ENCODE measurements at places on chromosomes 2 and 18.

DNA sequence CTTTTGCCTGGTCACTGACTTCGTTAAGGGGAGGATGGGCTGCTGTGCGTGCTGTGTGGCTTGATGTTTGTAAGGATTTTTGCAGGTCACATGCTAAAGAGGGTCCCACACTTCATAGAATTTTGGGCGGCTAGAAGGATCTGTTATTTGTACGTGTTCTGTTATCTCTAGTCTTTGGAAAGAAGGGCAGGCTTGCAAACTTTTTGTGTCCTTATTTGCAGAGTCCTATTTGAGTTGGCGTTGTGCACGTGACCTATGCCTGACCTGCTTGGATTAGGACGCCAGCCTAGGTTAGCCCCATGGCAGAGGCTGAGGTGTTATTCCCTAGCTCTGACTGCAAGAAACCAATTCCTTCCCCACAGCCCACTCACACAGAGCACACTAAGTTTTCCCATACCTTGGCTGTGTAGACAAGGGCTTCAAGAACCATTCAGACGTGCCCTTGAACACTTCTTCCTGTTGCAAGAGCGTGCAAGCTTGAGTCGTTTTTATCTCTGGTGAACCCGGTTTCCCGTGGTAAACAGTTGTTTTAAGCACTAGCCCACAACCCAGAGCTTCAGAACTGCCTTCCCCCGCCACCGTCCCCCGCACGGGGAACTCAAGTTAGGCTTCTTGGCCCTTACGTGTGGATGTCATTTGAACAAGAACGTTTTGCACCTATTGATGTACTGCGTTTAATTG, 94.6 kb downstream of the LDLRAD4 start:
- no peak overlapping the region for H3K4me3 ChIP-seq
- no peak for DNase-seq
- no peaks in the 10 kb centered on the region for H3K27me3 ChIP-seq
- H3K36me3 ChIP-seq = peaks cover 30% of the 10 kb centered on the region
- no peak overlapping the region for H3K27ac ChIP-seq
- peaks cover 36% of the 10 kb centered on the region for H3K4me1 ChIP-seq

- H3K27ac ChIP-seq = no peak overlapping the region
- H3K27me3 ChIP-seq = peaks cover 18% of the 10 kb centered on the region
- H3K4me1 ChIP-seq = peaks cover 6% of the 10 kb centered on the region
- H3K4me3 ChIP-seq = no peak overlapping the region
- H3K36me3 ChIP-seq = no peaks in the 10 kb centered on the region
These were observed 51.8 kb upstream of the DNAJC10 start for GRCh38 chr2:182664212-182664611.

DNA sequence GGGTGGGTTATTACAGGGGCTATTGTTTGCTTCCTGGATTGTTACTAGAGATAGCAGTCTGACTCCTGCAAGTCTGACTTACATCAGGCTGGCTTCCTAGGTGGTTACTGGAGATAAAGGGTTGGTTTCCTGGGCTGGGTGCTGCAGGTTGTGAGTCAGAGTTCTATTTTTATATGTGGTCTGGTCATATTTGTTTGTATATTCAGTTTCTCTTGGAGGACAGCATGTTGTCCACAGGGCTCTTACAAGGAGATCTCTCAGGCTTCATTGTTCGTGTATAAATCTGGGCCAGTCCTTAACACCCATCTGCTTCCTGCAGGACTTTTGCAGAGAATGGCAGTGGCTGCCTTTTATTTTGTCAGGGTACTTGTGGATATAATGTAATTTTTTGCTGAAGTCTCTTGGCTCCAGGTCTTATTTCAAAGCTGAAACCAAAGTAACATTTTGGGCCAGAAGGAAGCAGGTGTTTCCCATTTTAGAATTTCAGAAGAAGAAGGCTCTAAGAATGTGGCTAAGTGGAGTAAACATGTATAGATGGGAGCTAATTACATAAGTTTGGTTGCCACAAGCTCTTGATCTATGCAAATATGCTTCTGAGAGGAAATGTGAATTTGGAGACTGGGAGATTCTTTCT, 65.9 kb upstream of the SLC16A14 start:
- no peak overlapping the region for H3K27ac ChIP-seq
- H3K27me3 ChIP-seq = peaks cover 2% of the 10 kb centered on the region
- H3K36me3 ChIP-seq = no peaks in the 10 kb centered on the region
- no peak overlapping the region for H3K4me3 ChIP-seq
- H3K4me1 ChIP-seq = no peaks in the 10 kb centered on the region

DNA sequence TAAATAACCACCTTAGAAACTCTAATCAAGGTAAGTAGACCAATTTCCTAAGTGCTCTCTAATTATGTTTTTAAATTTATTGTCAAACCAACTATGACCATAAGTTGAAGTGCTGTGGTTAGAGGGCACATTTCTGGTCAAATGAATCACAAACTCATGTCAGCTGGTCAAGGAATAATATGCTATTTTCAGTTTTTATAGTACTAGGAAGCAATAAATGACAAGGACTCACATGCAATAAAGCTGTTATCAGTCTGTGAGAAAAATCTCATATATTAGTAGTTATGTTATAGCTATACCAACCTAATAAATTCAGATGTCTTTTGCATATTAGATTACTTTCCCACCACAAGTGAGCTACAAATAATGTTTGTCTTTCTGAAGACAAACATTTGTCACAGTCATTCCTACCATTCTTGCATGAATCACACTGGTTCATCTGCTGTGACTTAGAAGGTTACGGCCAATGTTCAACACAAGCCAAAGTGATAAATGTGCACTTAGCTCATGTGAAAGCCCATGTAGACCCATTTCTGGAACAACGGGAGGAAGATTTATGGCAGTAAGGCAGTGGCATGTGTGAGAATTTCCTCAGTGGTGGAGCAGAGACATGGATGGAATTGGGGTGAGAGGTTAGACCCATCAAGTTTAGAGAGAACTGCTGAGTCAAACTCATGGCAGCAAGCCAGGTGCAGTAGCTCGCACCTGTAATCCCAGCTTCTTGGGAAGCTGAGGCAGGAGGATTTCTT, 27.4 kb upstream of the CCNYL1 start:
- peaks cover 6% of the 10 kb centered on the region for H3K4me1 ChIP-seq
- no peaks in the 10 kb centered on the region for H3K36me3 ChIP-seq
- no peak overlapping the region for H3K27ac ChIP-seq
- no peak for DNase-seq
- no peak overlapping the region for H3K4me3 ChIP-seq

DNA sequence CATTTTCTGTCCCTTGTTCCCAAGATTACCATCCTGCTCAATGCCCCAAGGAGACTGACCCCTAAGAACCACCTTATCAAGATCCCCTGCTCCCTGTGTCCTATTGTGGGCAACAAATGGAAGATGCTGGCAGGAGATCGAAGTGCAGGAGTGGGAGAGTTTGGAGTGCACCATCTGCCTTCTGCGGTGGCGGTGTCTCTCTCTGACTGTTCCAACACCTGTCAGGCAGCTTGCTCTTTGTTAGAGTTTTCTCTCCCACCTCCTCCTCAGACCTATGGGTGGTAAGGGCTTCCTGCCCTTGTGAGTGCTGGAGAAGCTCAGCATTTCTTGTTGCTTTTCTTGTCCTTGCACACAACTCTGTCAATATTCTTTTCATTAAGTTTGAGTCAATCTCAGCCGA, 64.1 kb upstream of the SPHKAP start:
- H3K4me1 ChIP-seq = no peaks in the 10 kb centered on the region
- no peak overlapping the region for H3K27ac ChIP-seq
- no peak for DNase-seq
- H3K27me3 ChIP-seq = no peaks in the 10 kb centered on the region
- H3K4me3 ChIP-seq = no peak overlapping the region

GRCh38 chr2:98561902-98562695, 46.2 kb downstream of the COA5 start:
- no peak for DNase-seq
- peaks cover 27% of the 10 kb centered on the region for H3K4me1 ChIP-seq
- peaks cover 71% of the 10 kb centered on the region for H3K36me3 ChIP-seq
- H3K27ac ChIP-seq = no peak overlapping the region
- H3K4me3 ChIP-seq = no peak overlapping the region

DNA sequence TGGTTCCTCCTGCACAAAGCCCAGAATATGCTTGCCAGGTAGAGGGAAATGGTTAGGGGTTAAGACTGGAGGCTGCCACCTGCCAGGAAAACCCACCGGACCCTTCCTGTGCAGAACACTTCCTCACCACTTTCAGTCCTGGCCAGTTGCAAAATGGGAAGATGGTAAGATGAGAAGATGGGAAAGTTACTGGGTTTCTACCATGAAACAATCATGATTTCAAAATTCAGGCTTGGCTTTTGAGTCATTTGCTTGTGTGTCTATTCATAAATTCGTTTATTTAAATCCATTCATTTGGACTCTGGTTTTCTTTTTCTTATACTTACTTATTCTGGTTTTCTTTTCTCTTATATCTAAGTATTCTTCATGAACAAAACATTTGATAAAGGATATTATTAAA, 7.2 kb downstream of the BMP10 start:
- H3K27me3 ChIP-seq = peaks cover 23% of the 10 kb centered on the region
- no peak overlapping the region for H3K27ac ChIP-seq
- H3K4me1 ChIP-seq = peaks cover 2% of the 10 kb centered on the region
- H3K36me3 ChIP-seq = no peaks in the 10 kb centered on the region
- no peak overlapping the region for H3K4me3 ChIP-seq
- DNase-seq = no peak

GRCh38 chr18:62732617-62733016, 17.3 kb downstream of the PHLPP1 start:
- H3K36me3 ChIP-seq = peaks cover 45% of the 10 kb centered on the region
- DNase-seq = no peak
- H3K4me1 ChIP-seq = peaks cover 11% of the 10 kb centered on the region
- no peaks in the 10 kb centered on the region for H3K27me3 ChIP-seq
- H3K27ac ChIP-seq = no peak overlapping the region
- no peak overlapping the region for H3K4me3 ChIP-seq

GRCh38 chr18:55152801-55153200, 193.5 kb upstream of the CCDC68 start:
- H3K36me3 ChIP-seq = no peaks in the 10 kb centered on the region
- H3K4me1 ChIP-seq = no peaks in the 10 kb centered on the region
- H3K27me3 ChIP-seq = no peaks in the 10 kb centered on the region
- no peak overlapping the region for H3K4me3 ChIP-seq

GRCh38 chr2:211161236-211161635, 604.8 kb downstream of the CPS1 start:
- no peaks in the 10 kb centered on the region for H3K36me3 ChIP-seq
- no peaks in the 10 kb centered on the region for H3K27me3 ChIP-seq
- H3K27ac ChIP-seq = no peak overlapping the region
- H3K4me1 ChIP-seq = no peaks in the 10 kb centered on the region

DNA sequence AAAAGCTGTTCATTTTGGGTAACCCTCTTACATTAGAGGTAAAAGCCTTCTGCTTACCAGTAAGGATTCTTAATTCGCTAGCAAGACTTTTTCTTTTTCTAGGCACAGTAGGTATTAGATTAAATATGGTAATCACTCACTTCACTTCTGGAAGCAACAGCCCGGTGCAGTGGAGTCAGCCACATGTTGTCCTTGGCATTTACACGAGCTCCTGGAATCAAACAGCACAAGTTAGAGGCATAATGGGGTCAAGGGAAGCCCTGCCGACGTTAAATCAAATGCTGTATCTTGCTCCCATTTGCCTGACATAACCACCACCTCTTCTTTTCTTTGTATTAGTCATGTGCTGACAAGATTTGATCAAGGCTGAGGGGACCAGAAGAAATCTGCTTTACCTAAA, 174.1 kb downstream of the ANKRD44 start:
- H3K4me3 ChIP-seq = no peak overlapping the region
- H3K36me3 ChIP-seq = peaks cover 69% of the 10 kb centered on the region
- H3K27ac ChIP-seq = no peak overlapping the region

- no peak overlapping the region for H3K4me3 ChIP-seq
- no peak for DNase-seq
- no peak overlapping the region for H3K27ac ChIP-seq
These were observed 50.9 kb downstream of the ACTR2 start for GRCh38 chr2:65278531-65278981.

- H3K36me3 ChIP-seq = peaks cover 95% of the 10 kb centered on the region
- no peaks in the 10 kb centered on the region for H3K27me3 ChIP-seq
- DNase-seq = no peak
- H3K4me1 ChIP-seq = peaks cover 40% of the 10 kb centered on the region
These were observed 4.7 kb downstream of the CYTIP start for GRCh38 chr2:157438863-157439823.

DNA sequence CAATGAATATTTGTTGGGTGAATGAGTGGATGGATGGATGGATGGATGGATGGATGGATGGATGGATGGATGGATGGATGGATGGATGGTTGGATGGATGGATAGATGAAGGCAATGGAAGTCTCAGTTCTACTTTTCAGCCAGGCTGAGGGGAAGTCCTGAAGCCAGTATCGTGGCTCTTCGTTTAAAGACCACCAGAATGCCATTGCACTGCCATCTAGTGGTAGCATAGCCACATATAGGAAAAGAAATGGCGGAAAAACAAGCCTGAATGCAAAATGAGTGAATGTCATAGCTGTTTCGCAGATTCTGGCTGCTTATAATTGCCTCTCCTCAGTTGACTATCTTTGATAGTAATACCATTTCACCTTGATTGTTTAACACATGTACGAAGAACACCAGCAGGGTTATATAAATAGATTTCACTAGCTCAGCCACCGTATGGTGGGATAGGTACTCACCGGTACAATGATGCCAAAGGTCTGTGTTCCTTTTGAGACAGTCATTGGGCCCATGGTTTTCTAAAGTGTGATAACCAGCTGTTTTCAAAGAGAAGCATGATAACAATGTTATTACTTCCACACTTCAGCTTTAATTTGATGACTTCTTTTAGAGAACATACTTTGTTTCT, 62.3 kb upstream of the GREB1L start:
- H3K36me3 ChIP-seq = no peaks in the 10 kb centered on the region
- DNase-seq = no peak
- H3K27ac ChIP-seq = no peak overlapping the region
- H3K4me3 ChIP-seq = no peak overlapping the region
- peaks cover 3% of the 10 kb centered on the region for H3K4me1 ChIP-seq

DNA sequence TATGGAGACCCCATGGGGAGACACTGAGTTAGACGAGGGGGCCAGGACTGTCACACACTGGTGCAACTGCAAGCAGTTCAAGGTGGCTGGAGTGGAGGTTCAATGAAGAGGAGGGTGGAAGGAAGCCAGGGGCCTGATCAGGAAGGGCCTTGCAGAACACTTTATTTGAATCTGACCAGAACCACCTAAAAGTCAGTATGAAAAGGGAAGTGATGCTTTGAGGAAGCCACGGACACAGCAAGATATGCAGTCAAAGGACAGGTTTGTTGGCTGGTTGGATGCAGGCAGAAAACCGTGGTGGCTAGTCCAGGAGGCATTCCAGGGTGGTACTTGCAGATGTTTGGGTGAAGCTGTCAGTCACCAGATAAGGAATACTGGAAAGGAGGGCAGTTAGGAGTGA, 3.5 kb upstream of the FAM124B start:
- no peak overlapping the region for H3K4me3 ChIP-seq
- H3K27ac ChIP-seq = no peak overlapping the region

Measured in activated T-helper 2 cell treated with anti-CD3 and anti-CD28 coated beads, Interferon-gamma antibody, Interleukin-2, Interleukin-4, amounts not matched to agents 10 μg/mL and 5 μg/mL and 100 μg/mL, durations not matched to agents 14 hours and 24 hours and 36 hours (primary cell).